ENCODE measurements at places on chromosomes 5 and 9.
A peak's percentile ranks its signal among the peaks of the same experiment; 100 is the strongest.

DNA sequence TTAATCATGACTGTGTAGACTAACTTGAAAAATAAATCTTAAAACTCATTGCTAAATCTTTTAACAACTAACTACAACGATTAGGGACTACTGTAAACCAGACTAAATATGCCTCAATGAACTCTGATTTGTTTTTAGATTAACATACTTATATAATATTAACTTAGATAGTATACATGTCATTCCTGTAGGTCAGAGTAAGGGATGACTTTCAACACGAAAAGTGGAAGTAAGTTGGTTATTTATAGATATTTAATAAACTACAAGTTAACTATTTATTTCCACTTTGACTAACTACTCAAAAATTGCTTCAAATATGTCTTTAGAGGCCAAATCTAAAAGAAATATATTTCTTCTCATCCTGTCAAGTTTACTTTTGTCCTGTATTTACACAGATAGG, 795.6 kb downstream of the PTPRD start:
- DNase-seq = no peak

- DNase-seq = no peak
Observed at GRCh38 chr9:106039151-106039935, 345.0 kb downstream of the TMEM38B start.

DNA sequence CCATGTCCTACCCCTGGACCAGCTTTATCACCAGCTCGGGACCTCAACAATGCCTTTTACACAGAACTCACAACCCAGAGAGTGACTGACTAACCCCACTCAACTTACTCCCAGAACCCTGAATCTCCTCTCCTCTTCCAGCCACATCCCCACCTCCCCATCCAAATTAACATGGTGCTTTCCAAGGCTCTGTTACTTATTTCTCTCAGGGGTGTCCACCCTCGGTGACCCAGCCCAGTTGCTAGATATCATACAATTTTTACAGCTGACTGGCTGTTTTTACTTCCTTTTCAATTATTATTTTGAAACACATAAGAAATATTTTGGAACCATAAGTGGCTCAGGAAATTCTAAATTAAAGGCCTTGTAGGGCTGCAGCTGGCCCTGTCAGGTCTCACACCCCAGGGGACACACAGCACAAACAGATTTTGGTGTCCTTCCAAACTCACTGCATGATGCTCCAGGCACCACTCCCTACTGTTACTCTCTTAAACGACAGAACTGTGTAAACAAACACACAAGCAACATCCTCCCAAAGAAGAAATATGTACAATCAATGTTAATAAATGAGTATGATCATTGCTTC, 180.6 kb downstream of the ADAMTS12 start:
- peak; percentile 56 for DNase-seq

- peak; percentile 18 for DNase-seq
Observed at GRCh38 chr9:119801311-119801710, 432.1 kb upstream of the BRINP1 start.

- no peak for DNase-seq
Observed at GRCh38 chr5:59007460-59008063, 424.7 kb downstream of the RAB3C start.

- DNase-seq = peak; percentile 86
Observed at GRCh38 chr5:80406980-80407734, 707 bp upstream of the ZFYVE16 start.

DNA sequence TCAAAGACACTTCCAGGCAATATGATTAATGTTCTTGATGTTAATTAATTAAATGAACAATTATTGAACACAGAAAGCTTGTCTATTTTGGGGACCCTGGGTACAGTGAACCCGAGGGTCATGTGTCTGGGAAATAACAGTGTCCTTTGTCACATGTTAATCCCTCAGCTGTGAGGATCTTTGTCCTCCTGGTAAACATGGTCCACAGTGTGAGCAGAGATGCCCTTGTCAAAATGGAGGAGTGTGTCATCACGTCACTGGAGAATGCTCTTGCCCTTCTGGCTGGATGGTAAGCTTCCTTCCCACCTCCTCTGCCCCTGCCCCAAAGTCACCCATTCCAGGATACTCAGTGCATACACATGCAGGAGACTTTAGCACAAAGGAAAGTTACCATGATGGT, 107.9 kb downstream of the MEGF10 start:
- no peak for DNase-seq

GRCh38 chr5:362978-363765, 41.7 kb downstream of the AHRR start:
- DNase-seq = peak; percentile 3

DNA sequence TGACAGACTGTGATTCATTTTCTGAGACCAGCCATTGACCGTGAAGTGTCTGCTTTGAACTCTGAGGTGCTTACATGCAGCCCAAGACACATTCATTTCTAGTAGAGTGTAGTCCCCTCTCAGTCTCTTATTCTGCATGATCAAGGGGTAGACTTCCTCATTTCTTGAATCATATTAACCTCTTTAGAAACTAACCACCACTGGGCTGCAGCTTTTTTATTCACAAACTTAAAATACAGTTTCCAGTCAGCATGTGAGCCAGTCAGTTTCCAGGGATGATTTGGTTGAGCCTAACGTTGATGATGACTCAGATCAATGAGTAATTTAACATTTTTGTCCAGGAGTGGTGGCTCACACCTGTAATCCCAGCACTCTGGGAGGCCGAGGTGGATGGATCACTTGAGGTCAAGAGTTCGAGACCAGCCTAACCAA, 59.2 kb downstream of the OTULIN start:
- no peak for DNase-seq

GRCh38 chr5:124740071-124740470, 6.4 kb downstream of the ZNF608 start:
- DNase-seq = no peak

GRCh38 chr5:14706615-14707021, 42.1 kb downstream of the OTULIN start:
- DNase-seq = no peak

- DNase-seq = no peak
Observed at GRCh38 chr5:4563400-4563799, 576.7 kb upstream of the ADAMTS16 start.

GRCh38 chr5:14556015-14556414, 25.6 kb upstream of the OTULINL start:
- no peak for DNase-seq

GRCh38 chr5:151674626-151675610, 11.8 kb downstream of the SPARC start:
- no peak for DNase-seq
